ENCODE measurements at places on chromosomes 12 and 14. TPM values are rescaled to one million over a fixed set of nuclear protein-coding genes. Genes with fewer than 3 reads are reported as not detected.

The DLK1 gene
- 1,378 TPM for total RNA-seq

The SBNO1 gene
- total RNA-seq: 28.9 TPM

DNA sequence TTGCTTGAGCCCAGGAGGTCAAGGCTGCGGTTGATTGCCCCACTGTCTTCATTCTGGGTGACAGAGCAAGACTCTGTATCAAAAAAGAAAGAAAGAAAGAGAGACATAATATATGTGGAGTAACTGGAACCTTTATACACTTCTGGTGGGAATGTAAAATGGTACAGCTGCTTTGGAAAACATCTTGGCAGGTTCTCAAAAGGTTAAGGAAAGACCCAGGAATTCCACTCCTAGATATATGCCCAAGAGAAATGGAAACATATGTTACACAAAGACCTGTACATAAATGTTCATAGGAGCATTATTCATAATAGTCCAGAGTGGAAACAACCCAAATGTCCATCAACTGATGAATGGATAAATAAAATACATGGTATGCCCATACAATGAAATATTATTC lies 7.2 kb downstream of the RBMS2 start:
- no peak for DNase-seq

DNA sequence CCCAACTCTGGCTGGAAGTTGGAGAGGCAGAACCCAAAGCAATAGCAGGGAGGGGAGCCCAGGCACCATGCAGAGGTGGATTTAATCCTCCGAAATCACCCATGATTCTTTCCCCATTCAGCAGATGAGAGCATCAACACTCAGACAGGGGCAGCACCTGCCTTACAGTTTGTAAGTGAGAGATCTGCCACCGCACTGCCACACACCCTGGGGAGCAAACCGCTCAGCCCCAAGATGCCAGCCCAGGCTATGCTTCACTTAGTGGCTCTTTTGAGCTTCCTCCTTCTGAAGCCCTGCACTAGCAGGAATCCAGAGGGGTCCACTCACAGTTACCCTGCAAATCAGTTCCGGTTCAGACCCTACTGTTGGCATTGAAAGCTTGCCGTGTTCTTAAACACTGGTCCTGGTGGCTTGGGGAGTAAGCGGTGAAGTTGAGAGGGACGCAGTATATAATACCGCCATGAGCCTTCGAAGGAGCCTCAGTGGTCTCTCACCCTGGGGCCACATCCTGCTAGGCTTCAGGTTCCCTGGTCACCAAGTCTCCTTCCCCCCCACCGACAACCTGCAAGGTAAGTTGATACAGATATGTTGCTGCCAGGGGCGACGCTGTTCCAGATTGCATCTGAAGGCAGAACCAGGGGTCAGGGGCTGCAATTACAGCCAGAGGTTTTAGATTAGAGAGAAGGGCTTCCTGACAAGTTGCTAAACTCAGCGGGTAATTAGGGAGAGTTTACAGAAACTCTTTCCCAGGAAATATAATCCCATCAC lies 72.0 kb upstream of the CCND2 start:
- no peak for DNase-seq

The TGM1 gene
- total RNA-seq: 0.33 TPM

- no peak for DNase-seq
These were observed 33.4 kb downstream of the DIP2B start for GRCh38 chr12:50538182-50538581.

- DNase-seq: no peak
These were observed 92.9 kb downstream of the KCNC2 start for GRCh38 chr12:75116646-75117198.

- DNase-seq: no peak
These were observed 15.1 kb upstream of the SLC25A3 start for GRCh38 chr12:98578392-98578791.

GRCh38 chr12:120584343-120585149 lies 3.3 kb upstream of the POP5 start:
- DNase-seq: peak; percentile 71

DNA sequence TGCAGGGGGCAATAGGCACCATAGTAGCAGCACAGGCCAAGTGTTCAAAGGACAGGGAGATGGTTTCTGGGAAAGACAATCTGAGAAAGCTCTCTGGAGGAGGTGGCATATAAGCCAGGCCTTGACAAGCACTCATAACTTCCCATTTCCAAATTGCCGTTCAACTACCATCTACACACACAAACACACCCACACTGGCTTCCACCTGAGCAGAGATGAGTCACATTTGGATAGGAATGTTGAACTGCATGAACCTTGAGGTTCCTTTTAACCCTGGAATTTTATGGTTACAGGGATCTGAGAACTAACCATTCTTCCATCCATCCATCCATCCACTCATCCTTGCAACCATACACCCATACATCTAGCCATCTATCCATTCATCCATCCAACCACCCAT lies 86.6 kb downstream of the KSR2 start:
- DNase-seq: no peak

GRCh38 chr14:100323121-100323941 lies at the start of gene SLC25A47:
TSS of gene SLC25A47 (plus strand) at chr14:100323339. CDS start at chr14:100323415, 76 bp downstream.
- DNase-seq: no peak

- no peak for DNase-seq
These were observed 828.8 kb downstream of the C12orf50 start for GRCh38 chr12:87200289-87200979.

- peak; percentile 25 for DNase-seq
These were observed 391.2 kb downstream of the RAD51B start for GRCh38 chr14:68210729-68211299.

GRCh38 chr12:25828188-25828587 lies 130.3 kb upstream of the RASSF8 start:
- no peak for DNase-seq

GRCh38 chr14:21244544-21244943 lies 24.7 kb downstream of the HNRNPC start:
- no peak for DNase-seq

DNA sequence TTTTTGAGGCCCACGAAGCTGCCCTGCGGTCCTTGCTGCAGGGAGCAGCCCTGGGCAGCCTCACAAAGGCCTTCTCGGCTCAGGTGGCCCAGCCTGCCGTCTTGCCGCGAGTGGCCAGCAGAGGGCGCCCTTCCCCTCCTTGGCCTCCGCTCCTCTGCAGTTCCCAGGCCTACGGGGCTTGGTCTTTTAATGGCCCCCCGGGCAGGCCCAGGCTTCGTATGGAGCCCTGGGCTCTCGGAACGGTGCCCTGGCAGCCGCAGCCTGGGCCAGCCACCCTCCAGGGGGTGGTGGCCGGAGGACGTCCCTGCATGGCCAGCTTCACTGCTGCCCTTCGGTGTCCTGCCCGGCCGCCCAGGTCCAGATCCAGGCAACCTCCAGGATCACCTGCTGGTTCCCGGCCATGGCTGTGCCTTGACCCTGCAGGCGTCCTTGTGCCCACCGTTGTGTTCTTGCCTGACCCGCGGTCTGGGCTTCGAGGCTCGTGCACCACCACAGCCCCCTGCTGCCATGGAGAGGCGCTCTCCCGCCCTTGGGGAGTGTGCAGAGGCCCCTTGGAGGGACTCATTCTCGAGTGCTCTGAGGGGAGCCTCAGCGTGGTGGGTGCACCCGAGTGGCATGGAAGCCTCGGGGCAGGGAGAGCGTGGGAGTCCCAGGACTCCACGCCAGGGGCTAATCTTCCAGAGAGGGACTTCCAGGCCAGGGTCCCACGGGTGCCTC lies 9.4 kb downstream of the ASPG start:
- DNase-seq: peak; percentile 74

DNA sequence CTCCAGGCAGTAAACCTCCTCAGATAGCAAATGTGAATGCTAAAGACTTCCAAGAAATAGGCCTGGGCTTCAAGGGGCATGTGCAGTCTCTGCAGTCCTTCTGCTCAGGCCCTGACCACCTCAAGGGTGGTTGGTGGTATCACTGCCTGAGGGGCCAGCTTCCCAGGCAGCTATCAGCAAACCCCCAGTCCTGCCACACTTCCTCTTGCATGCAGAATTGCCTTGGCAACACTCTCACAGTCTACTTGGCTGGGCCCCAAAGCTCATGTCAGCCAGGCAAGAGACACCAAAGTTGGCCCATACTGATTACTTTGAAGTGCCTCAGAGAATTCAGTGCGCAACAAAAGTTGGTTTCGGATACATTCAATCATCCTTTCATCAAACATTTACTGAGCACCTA lies 3.5 kb upstream of the ASB8 start:
- DNase-seq: no peak

The FNTB gene
- 18.1 TPM for total RNA-seq

- peak; percentile 38 for DNase-seq
These were observed 36.3 kb upstream of the SINHCAF start for GRCh38 chr12:31362115-31362758.

- DNase-seq: no peak
These were observed 268.4 kb downstream of the LRFN5 start for GRCh38 chr14:41875116-41875515.

The P2RX7 gene
- 0.90 TPM for total RNA-seq

The MGP gene
- 117 TPM for total RNA-seq

DNA sequence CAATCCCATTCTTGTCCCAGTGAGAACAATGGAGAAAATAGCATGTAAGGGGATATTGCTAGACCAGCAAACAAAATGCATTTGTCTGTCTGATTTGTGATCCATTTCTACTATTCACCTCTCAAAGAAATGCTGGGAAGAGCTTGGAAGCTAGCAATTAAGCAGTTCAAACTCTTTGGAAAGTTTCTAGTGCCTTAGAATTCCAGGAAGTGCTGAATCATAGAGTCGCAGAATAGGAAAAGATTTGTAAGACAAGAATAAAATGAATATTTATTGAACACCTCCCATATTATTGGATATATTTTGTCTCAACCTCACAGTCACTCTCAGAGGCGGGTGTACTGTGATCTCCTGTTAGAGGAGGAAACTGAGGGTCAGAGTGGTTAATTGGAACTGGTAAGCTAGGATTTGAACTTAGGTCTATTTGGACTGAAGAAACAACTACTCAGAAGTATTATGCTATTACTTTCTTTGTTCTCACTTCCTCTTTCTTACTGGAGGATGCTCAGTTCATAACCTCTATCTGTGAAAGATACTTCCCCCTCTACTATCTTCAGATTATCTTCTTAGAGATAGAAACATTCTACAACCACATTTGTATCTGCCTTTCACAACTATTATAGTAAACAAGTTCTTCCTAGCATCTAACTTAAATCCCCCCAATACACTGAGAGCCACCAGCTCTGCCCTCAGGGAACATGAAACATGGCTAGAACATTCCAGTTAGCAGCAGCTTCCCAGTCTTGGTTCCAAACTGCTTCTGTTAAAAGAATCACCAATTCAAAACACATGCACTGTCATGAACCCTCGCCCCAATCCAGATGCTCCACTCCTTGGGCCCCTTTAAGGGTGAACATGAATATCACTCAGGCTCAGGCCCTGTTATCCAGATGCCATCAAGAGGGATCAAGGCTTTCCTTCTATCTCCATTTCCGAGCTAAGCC lies 64.2 kb downstream of the DRAM1 start:
- DNase-seq: no peak

GRCh38 chr12:9944391-9944790 lies 12.2 kb upstream of the CLEC2A start:
- no peak for DNase-seq

- no peak for DNase-seq
These were observed 210.0 kb upstream of the SEL1L start for GRCh38 chr14:81743605-81744004.

DNA sequence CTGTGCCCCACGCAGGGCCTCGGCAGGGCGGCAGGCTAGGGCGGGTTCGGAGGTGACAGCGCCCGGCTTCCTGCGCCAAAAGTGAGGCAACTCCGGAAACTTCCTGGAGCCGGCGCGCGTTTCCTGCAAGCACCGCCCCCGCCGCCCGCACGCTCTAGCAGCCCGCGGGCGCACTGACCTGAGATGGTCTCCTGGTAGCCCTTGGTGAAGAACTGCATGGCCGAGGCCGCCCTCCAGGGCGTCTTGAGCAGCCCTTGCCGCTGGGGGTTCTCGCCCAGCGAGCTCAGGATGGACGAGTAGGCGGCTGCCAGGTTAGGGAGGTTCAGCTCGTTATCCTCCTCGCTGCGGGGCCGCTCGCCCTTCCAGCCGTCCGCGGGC lies 494 bp downstream of the GCH1 start:
- peak; percentile 89 for DNase-seq

The PAX9 gene
- not detected for total RNA-seq

- DNase-seq: peak; percentile 83
These were observed 406 bp downstream of the TMEM263 start for GRCh38 chr12:106956048-106956578.

DNA sequence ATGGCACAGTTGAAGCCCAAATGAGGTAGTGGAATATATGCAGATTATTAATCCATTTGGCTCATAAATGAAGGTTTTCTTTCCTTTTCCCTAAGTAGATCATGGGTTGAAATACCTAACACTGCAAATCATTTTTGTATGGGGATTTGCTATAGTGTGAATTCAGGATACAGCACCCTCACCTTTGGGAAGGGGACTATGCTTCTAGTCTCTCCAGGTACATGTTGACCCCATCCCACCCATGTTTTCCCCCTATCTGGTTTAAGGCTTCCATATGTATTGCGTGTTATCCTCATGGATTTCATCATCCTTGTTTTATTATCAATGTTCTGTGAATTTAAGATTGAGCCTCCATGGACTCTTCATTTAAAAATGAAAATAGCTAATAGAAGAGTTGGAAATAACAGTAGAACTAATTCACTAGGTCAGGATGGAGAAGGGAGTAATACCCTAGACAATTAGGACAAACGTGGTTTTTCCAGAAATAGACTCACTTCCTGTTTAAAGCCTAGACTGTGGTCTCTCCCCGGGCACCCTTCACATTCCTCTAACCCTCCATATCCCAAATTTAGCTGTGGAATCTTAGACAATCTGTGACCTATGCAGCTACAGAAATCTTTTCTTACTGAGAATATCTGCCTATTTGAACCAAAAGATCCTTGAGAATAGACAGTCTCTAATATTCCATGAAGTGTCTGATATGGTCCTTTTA lies 56.5 kb downstream of the DAD1 start:
- no peak for DNase-seq

DNA sequence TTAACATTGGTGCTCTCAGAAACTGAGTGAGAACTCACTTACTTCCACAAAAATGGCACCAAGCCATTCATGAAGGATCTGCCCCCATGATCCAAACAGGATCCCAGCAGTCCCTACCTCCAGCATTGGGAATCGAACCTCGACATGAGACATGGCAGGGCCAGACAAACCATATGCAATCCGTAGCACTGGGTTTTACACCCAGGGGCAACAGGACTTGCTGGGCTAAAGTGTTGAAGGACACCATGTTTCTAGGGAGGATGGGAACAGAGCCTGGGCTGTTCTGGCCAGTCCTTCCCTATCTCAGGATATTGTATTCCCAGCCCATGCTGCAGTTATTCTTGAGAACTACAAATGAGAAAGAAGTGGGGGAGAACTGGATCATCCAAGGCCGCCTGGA lies 36.6 kb downstream of the SERPINA3 start:
- DNase-seq: no peak

The LMNTD1 gene
- total RNA-seq: not detected

- no peak for DNase-seq
These were observed 7.8 kb downstream of the BHLHE41 start for GRCh38 chr12:26116829-26117715.
